Amniotic stem cell (primary cell): ENCODE measurements at places on chromosomes 5 and 9.

DNA sequence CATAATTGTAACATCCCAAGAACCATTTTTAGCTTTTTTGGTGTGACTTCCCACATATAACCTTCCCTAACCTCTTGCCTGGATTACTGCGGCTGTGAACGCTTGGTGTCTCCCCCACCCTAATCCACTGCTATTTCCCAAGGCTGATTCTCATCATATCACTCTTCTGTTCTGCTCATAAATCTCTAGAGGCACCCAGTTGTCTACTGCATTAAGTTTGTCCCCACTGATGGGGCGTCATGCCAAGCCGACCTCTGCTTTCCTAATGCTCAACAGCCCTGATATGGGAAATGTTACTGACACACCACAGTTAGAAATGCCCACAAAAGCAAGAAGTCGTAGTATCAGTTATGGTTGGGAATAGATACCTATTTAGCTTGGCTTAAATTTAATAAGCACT, 24.4 kb downstream of the NPR3 start:
- DNase-seq, result no peak

GRCh38 chr9:97562542-97562941, 61.1 kb downstream of the TMOD1 start:
- no peak for DNase-seq

- DNase-seq, result peak; percentile 78
These were observed 36.4 kb upstream of the GAS1 start for GRCh38 chr9:86983620-86984259.

DNA sequence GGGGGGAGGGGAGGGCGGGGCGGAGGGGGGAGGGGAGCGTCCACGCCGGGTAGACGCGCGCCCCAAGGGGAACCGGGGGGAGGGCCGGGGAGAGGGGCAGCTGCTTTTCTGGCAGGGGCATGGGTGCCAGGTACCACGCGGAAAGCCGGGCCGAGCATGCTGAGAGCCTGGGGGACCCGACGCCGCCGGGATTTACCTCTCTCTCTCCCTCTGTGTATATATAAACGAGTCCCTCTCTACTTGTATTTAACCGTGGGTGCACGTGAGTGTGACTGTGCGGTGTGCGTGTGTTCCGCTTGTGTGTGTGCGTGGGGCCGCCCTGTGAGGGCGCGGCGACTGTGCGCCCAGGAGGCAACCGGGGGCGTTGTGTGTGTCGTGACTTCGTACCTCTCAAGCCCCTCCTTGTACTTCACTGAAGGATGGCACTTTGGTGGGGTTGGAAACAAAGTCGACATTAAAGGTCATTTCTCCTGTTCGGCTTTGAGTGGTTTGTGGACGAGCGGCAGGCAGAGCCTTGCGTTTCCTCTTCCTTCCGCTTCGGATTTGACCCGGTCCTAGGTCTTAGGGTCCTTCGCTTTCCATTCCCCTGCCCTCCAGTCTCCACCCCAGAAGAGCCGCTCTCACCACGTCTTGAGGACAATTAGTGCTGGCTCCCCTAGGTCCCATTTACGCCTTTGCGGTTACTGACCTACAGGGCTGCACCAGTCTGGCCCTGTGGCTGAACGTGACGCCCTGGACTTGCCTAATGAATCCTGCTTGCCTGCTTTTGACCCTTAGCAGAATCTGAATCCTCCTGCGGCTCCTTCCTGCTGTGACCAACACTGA, 36.2 kb upstream of the TTC1 start:
- DNase-seq, result no peak
